Fibroblast of skin of left quadriceps (primary cell): ENCODE measurements at places on chromosomes 3 and 15.

DNA sequence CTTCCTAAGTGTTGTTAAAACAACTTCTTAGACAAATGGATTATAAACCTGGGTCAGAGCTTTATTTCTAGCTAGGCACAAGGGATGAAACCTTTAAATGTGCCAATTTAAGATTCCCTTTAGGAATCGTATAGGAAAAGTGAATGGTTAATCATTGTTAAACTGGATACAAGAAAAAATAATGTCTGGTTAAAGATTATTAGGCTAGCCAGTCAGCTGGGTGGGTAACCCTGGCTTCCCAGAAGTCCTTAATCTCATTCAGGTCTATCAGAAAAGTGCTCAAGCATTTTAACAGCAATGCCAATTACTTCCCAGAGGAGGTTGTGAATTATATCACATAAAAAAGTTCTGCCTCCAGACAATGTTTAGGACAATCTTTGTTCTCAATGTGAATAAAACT lies 37.6 kb downstream of the NANOGP8 start:
- no peak for DNase-seq

GRCh38 chr3:59824876-59825275 lies 775.1 kb upstream of the CFAP20DC start:
- DNase-seq: no peak

- DNase-seq: peak; percentile 27
Observed at GRCh38 chr3:177284383-177284881, 87.2 kb upstream of the TBL1XR1 start.

- no peak for DNase-seq
Observed at GRCh38 chr3:21620511-21621155, 130.4 kb downstream of the ZNF385D start.

GRCh38 chr3:129085818-129086217 lies 25.2 kb downstream of the GP9 start:
- no peak for DNase-seq
